ENCODE measurements at places on chromosomes 3 and 15.

GRCh38 chr3:9980251-9980650 lies 6.4 kb downstream of the EMC3 start:
- DNase-seq: no peak
- peaks cover 66% of the 10 kb centered on the region for H3K36me3 ChIP-seq
- H3K27me3 ChIP-seq: no peaks in the 10 kb centered on the region
- H3K27ac ChIP-seq: no peak overlapping the region

DNA sequence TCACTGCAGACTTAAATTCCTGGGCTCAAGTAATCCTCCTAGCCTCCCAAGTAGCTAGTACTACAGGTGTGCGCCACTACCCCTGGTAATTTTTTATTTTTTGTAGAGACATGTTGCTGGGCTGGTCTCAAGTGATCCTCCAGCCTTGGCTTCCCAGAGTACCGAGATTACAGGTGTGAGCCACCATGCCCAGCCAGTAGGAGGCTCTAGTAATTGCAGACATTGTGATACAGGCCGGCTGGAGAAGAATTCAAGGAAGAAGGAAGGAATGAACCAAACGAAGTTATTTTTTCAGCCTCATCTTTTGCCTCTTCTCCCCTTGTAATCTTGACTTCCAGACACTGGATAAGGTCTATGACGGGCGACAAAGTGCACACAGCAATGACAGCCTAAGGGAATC lies 3.2 kb upstream of the PPP4R2 start:
- peaks cover 17% of the 10 kb centered on the region for H3K4me1 ChIP-seq
- no peaks in the 10 kb centered on the region for H3K36me3 ChIP-seq
- no peak overlapping the region for H3K4me3 ChIP-seq
- no peak overlapping the region for H3K27ac ChIP-seq

GRCh38 chr3:124615896-124616543 lies 114.2 kb upstream of the UMPS start:
- H3K4me3 ChIP-seq: no peak overlapping the region
- no peak for DNase-seq
- H3K27me3 ChIP-seq: no peaks in the 10 kb centered on the region
- H3K4me1 ChIP-seq: no peaks in the 10 kb centered on the region
- H3K27ac ChIP-seq: no peak overlapping the region

GRCh38 chr15:59543721-59544547 lies 67.6 kb upstream of the GCNT3 start:
- no peak overlapping the region for H3K4me3 ChIP-seq
- no peaks in the 10 kb centered on the region for H3K36me3 ChIP-seq
- H3K4me1 ChIP-seq: no peaks in the 10 kb centered on the region
- DNase-seq: no peak
- no peaks in the 10 kb centered on the region for H3K27me3 ChIP-seq

- DNase-seq: no peak
- no peaks in the 10 kb centered on the region for H3K4me1 ChIP-seq
- H3K36me3 ChIP-seq: no peaks in the 10 kb centered on the region
- no peak overlapping the region for H3K4me3 ChIP-seq
- H3K27ac ChIP-seq: no peak overlapping the region
These were observed 104.6 kb downstream of the ADAMTS17 start for GRCh38 chr15:100236981-100237720.

DNA sequence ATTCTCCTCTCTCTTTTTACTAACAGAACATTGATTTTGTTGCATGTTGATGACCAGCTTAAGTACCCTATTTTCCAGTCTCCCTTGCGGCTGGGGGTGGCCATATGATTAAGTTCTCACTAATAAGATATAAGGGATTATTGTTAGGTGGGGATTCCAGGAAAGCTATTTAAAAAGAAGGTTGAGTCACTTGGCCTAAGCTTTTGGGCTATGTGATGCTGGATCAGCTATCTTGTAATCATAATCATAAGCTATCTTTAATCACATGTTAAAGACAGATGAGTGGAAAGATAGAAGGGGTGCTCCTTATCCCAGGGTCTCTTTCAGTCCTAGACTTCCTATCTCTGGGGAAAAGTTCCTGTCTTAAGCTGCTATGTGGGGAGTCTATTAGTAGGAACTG lies 59.9 kb downstream of the CGNL1 start:
- no peak overlapping the region for H3K27ac ChIP-seq
- H3K36me3 ChIP-seq: no peaks in the 10 kb centered on the region
- no peaks in the 10 kb centered on the region for H3K4me1 ChIP-seq

DNA sequence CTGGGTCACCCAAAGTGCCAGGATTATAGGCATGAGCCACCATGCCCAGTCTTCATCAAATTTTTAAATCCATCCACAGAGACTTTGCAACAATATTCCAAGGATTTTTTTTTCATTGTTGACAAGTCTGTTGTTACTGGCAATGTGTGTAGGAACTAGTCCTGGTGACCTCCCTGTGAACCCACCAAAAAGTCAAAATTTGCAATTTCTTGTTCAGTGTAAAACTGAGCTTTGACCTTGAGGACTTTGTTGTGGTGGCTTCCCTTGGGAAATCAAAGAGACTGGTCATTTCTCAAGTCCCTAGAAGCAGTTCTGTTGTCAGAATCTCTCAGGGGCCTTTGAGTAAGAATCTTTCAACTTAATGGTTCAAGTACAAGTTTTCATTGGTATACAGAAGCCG lies 36.9 kb upstream of the COL8A1 start:
- DNase-seq: no peak
- no peaks in the 10 kb centered on the region for H3K36me3 ChIP-seq
- no peak overlapping the region for H3K27ac ChIP-seq
- no peaks in the 10 kb centered on the region for H3K4me1 ChIP-seq

DNA sequence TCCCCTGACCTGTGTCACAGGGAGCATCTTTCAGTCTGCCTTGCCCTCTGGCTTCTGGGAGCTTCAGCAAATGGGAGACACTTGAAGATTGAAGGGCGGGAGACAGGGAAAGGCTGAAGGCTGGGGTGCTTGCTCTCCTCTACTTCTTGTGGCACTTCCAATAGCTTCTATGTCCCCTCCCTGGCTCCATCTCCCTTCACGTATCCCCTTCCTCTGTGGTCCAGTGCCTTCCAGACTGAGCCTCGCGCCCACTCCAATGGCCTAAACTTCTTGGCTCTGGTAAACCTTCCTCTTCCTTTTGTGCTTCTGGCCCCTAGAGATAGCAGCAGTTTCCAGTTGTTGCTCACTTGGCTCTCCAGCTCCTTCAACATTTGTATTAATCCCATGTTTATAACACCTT lies 69.8 kb upstream of the TOPAZ1 start:
- no peaks in the 10 kb centered on the region for H3K36me3 ChIP-seq
- H3K27me3 ChIP-seq: no peaks in the 10 kb centered on the region
- no peak for DNase-seq
- no peak overlapping the region for H3K27ac ChIP-seq
- no peaks in the 10 kb centered on the region for H3K4me1 ChIP-seq
- no peak overlapping the region for H3K4me3 ChIP-seq

DNA sequence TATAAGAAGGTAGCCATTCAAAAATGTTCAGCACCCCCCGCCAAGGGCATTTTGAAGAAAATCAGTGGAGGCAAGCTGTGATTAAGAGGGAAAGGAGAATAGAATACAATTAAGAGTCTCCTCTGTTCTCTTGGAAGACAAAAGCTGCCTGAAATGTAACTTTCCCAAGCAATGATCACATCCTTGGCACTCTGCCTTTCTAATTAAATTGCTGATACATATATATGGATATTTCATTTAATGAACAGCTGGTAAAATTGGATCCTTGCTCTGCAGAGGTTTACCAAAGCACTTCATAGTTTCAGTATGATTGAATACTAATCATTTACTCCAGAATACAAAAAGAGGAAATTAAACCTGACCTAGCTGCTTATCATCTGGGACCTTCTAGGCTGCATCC lies 10.4 kb downstream of the COL6A6 start:
- H3K4me3 ChIP-seq: no peak overlapping the region
- no peaks in the 10 kb centered on the region for H3K36me3 ChIP-seq
- no peak for DNase-seq
- no peaks in the 10 kb centered on the region for H3K4me1 ChIP-seq
- no peak overlapping the region for H3K27ac ChIP-seq

DNA sequence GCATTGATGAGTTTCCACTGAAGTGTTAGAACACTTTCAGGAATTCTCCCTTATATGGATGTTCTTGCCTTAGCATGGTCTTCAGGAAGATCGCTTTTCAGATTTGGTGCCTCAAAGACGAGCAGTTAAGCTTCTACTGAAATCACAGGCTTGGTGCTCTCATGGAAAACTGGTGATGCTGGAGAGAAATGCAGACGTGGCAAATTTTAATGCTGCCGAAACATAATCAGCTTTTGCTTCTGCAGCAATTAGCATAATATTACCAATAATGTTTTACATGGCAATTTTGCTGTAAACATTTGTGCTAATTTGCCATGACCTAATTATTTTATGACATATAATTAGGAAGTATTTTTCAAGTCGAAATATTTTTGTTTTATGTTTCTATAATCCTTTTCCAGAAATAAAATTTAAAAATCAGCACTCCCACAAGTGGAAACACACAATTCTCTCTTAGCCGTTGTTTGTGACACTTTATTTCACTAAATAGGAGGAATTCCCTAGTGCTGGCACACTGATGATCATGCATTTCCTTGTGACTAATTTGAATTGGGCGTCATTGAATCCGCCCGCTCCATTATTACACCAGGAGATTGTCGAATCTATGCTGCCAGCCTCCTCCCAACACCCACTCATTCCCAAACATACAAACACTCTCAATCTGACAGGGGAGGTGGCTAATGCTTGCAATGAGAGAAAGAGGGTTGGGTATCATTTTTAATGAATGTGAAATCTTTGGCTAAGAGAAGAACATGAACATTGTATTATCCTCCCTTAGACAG lies 506.8 kb upstream of the PPP2R3A start:
- no peak overlapping the region for H3K4me3 ChIP-seq
- no peaks in the 10 kb centered on the region for H3K4me1 ChIP-seq
- DNase-seq: no peak
- no peak overlapping the region for H3K27ac ChIP-seq
- H3K36me3 ChIP-seq: no peaks in the 10 kb centered on the region

DNA sequence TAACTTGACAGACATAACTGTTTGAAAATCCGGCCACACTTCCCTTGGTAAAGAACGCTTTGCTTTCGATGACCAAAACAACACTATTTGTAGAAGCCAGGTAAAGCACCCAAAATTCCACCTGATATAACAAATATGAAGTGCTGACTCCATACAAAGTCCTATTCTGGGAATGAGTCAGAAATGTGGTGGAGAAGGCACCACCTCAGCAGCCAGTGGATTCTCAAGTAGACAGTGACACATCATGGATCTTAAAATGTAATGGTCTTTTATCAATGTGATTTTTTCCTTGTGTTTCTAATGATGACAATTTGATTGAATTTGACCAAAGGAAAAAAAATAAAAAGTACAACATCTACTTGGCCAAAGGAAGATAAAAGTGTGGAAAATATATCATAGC lies 135.0 kb upstream of the WNT5A start:
- no peaks in the 10 kb centered on the region for H3K4me1 ChIP-seq
- no peaks in the 10 kb centered on the region for H3K27me3 ChIP-seq
- H3K27ac ChIP-seq: no peak overlapping the region
- H3K36me3 ChIP-seq: no peaks in the 10 kb centered on the region
- no peak overlapping the region for H3K4me3 ChIP-seq

DNA sequence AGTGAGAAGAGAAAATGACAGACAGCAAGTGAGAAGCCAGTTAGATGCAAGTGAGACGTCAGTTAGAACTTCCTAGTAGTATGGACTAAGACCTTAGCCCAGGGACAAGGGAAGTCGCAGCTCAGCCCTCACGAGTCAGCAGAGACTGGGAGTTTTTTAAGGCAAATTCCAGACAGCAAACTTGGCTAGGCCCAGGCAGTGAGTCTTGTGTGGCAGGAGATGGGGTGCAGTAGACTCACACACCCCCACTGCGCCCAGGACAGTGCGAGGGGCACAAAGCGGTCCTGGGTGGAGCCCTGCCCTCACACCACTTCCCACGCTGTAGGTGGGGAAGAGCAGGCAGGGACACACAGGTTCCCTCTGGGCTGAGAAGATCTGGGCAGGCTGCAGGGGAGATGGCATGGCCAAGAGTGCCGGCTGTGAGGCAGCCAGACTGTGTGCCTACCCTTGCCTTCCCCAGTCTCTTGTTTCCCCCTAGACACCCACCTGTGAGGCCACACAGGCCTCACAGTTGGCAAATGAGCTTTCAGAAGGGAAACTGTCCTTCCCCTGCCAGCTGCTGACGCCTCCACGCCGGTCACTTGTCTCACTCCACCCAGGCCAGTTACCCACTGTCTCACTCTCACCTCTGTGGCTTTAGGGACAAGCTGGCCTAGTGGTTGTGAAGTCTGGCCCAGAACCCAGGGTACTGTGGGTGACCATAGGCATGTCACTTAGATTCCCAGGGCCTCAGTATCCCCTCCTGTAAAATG lies 13.7 kb upstream of the PRKCD start:
- H3K4me3 ChIP-seq: no peak overlapping the region
- H3K36me3 ChIP-seq: no peaks in the 10 kb centered on the region
- H3K4me1 ChIP-seq: peaks cover 7% of the 10 kb centered on the region
- no peaks in the 10 kb centered on the region for H3K27me3 ChIP-seq

GRCh38 chr3:138063416-138063815 lies 52.0 kb downstream of the DZIP1L start:
- H3K27me3 ChIP-seq: no peaks in the 10 kb centered on the region
- no peak overlapping the region for H3K4me3 ChIP-seq
- H3K4me1 ChIP-seq: no peaks in the 10 kb centered on the region
- H3K36me3 ChIP-seq: no peaks in the 10 kb centered on the region

DNA sequence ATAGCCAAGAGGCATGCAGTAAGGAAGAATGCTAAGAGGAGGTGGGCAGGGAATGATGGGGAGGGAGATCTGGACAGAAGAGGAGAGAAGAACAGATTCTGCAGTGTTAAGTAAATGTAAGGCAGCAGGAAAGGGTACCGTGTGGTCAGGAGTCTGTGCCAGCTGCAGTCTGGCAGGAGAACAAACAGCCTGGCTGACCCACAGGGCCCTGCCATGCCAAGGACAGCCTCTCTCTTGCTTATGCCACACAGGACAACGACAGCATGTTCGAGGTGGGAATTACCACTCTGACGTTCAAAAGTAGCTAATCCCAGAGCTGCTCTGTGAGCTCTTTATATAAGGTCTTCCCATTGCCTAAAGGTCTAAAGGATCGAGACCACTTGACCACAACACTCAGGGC lies 31.3 kb downstream of the DAPK2 start:
- H3K27me3 ChIP-seq: no peaks in the 10 kb centered on the region
- H3K36me3 ChIP-seq: no peaks in the 10 kb centered on the region
- DNase-seq: no peak
- H3K27ac ChIP-seq: no peak overlapping the region
- H3K4me1 ChIP-seq: peaks cover 19% of the 10 kb centered on the region

- no peak overlapping the region for H3K4me3 ChIP-seq
- H3K4me1 ChIP-seq: no peaks in the 10 kb centered on the region
- no peaks in the 10 kb centered on the region for H3K27me3 ChIP-seq
- no peaks in the 10 kb centered on the region for H3K36me3 ChIP-seq
These were observed 15.9 kb upstream of the ERC2 start for GRCh38 chr3:56484122-56484521.
